ENCODE measurements at places on chromosomes 2 and 18.
A peak's percentile ranks its signal among the peaks of the same experiment; 100 is the strongest.

GRCh38 chr2:180322781-180323180 is 315.7 kb upstream of the CWC22 start:
- no peak for DNase-seq

GRCh38 chr2:159409116-159409800 is 122.8 kb upstream of the WDSUB1 start:
- DNase-seq, result no peak

DNA sequence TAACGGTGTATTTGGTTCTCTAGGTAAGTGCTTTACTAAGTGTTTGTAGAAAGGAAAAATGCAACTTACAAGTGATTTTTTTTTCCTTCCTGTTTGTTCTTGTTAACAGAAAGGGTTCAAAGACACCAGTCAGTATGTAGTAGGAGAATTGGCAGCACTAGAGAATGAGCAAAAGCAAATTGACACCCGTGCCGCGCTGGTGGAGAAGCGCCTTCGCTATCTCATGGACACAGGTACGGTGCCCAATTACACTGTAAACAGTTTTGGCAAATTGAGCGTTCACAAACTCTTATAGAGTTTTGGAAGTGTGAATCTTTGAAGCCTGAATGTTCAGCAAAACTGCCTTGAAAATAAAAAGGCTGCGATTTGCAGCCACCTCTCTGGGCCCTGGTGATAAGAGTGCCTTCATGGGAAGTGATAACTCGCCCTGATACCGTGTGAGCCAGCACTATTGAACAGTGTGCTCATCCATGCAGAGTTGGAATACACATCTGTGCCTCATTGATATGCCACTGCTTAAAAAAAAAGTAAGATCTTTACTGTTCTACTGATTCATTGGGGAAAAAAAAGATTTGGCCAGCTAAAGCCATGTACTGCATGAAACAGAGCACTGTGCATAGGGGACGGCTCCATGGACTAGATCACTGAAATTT is 54.0 kb upstream of the OTX1 start:
- DNase-seq, result no peak

DNA sequence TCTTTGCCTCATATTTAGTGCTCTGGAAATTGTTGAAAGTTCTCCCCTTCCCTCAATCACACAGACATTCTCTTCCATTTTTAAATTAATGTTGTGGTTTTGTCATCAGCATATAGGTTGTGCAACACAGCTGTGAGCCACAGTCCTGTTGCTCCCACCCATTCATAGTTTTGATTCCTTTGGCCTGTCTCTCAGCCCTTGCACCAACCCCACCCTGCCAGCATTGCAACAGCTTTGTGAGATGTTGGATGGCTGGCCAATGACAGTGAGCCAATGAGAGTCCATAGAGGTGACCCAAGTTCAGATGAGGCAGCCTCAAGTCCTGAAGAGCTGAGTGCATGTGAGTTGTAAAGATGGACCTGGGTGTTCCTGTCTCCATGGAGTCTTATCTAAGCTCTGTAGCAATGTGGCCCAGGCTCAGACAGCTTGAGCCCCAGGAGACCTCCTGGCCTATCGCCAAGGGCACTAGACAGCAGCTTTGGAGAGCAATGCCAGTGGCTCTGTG is 775.5 kb downstream of the RNF144A start:
- peak; percentile 4 for DNase-seq

- no peak for DNase-seq
Measured at GRCh38 chr2:32836933-32837332, 109.8 kb upstream of the LTBP1 start.

GRCh38 chr2:96679848-96680247 is 37.3 kb downstream of the FER1L5 start:
- DNase-seq, result no peak

DNA sequence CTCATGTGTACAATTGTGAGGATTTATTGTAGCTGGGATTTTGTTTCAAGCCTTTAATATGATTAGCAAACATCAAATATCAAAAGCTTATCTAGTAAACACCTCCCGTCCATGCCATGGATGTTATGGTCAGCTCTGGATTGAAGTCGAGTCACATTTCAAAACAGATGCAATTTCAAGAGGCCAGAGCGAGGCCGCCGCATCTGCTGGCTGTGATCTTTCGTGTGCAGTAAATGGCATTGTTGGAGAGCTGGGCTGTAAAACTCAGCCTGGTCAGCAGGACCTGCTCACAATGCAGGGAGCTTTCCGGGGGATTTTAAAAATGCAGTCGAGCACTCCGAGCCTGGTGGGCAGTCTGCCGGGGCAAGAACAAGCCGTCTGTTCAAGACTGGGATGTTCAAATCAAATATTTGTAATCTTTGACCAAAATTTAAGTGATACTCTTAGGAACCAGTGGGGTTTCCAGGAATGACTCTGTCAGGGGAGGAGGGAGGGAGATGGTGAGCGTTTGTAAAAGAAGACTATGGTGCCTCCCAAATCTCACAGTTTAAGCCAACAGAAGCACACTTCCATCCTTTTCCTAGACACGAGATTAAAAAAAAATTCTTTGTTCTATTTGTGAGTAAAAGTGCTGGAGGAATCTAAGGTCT is 97.6 kb downstream of the MYCN start:
- no peak for DNase-seq

DNA sequence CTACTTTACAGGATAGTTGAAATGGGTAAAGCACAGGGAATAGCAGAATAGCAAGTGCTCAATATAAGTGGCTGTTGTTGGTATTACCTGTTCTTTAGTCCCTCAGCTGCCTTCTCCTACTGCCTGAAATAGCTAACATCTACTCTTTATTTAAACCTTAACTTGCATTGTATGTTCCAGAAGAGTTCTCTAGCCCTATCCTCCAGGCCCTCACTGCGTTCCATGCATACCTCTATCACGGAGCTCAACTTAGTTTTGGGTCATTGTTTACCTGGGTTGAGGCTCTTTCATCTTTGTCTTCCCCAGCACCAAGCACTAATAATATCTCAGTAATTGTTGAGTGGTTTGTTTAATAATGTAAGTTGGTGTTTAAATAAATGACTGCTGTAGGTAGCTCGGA is 242.2 kb upstream of the FANCL start:
- DNase-seq, result no peak

GRCh38 chr2:64565949-64566710 is 42.0 kb downstream of the AFTPH start:
- DNase-seq, result no peak

DNA sequence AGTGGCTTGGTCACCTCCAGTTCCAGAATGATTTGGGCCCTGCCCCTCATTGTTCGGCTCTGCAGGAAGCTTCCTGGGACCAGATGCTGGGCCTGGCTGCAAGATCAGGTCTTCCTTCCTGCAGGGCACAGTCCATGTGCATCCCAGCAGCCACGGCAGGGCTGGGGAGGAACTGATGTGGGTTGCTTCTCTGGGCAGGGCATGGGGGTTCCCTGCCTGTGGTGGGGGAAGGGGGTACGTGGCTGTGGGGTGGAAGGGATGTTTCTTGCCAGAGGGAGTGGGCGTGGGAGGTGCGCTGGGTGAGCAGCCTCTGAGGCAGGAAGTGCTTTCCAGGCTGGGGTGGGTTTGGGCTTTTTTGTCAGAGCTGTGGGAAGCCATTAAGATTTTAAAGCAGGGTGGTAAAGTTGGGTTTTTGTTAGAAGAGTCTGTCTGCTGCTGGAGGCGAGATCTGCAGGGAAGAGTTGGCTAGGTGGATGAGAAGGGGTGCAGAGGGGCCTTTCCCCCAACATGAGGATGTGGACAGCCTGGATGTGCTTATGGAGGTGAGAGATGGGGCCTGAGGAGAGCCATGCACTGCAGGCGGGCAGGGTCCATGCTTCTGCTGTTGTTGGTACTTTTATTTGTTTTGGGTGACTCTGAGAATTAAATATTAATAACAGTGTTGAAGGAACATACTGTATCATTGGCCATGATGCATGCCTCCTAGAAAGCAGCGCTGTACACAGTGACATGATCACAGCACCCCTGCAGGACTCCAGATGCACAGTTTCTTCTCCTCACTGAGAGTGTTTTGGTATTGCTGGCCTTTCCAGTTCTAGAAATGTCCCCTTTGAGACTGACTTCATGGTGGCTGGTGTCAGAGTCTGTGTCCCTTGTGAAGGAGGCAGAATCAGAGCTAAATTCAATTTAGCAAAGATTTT is 45.3 kb downstream of the DGKD start:
- no peak for DNase-seq

DNA sequence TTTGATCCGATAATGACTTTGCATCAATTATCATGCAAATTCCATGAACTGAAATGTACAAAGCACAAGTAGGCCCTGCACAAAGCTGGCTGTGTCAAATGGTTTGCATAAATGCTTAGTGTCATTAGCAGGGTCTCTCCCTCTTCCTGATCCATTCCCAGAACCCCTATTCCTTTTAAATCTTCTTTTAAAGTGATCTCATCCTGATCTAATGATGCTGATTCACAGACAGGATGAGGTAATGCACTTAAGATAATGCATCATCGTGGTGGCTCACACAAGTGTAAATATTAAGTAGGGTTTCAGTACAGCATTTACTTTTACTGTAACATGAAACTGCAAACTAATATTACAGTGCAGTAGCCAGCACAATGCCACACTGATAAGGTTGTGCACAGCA is 304.8 kb upstream of the SOX11 start:
- no peak for DNase-seq

DNA sequence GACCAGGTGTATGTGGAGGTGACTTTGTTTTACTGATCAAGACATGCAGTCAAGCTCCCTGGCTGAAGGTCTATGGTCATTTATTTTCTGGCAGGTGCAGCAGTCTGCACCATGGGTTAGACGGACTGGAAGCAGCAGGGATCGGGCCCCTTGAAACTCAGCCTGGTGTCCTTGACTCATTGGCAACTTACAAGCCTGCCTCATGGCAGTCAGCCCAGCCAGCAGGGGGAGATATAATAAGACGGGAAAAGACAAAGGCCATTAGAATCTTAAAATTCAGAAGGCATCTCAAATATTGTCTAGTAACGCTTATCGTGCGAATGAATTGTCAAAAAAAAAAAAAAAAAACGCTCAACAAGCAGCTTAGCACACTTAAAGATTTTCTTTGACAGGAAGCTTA is 308.2 kb downstream of the EN1 start:
- no peak for DNase-seq

GRCh38 chr2:51535763-51536162 is 503.8 kb upstream of the NRXN1 start:
- no peak for DNase-seq

DNA sequence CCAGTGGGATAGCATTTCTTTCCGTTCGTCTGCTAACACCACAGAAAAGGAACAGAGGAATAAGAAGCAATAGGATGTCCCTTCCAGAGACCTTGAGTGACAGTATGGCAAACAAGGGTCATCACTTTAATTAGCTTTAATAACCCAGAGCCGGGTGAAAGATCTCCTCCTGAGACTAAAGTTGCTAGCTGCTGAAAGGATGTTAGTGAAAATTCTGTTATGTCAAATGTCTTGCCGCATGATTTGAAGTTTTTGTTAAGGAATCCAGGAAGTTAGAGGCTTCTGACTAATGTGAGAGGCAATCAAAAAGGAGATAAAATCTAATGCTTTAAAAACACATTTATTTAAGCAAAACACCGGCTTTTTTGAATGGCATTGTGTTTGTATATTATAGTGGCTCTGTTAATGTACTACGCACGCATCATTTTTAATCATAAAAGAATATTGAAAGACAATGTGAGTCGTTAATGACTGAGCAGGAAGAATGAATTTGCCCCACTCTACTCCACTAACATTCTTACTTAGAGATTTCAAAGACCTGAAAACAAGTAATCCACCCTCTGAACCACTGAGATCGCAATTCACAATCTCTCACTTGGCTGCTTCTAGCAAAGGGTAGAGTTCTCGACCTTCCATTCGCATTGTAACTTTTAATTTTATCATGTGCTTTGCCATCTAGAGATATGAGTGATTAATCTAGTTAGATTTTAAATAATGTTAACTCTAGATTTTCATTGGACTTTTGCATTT is 536.6 kb downstream of the LRRTM4 start:
- no peak for DNase-seq

GRCh38 chr2:223841436-223842190 is 4.2 kb upstream of the AP1S3 start:
- no peak for DNase-seq

DNA sequence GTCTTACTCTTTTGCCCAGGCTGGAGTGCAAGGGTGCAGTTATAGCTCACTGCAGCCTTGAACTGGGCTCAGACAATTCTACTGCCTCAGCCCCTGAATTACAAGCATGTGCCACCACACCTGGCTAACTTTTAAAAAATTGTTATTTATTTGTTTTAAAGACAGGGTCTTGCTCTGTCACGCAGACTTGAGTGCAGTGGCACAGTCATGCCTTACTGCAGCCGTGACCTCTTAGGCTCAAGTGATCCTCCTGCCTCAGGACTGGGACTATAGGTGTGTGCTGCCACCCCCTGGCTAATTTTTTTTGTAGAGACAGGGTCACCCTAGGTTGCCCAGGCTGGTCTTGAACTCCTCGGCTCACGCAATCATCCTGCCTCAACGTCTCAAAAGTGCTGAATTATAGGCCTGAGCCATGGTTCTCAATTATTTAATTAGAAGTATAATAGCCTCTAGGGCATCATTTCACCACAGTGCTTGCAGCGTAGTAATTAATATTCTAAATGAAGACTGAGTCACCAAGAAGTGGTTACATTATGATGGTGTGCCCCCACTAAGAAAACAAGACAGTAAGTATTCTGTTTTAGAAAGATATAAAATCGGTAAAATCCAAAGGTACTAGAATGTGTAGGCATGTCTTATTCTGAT is 69.6 kb downstream of the EML4 start:
- peak; percentile 57 for DNase-seq

DNA sequence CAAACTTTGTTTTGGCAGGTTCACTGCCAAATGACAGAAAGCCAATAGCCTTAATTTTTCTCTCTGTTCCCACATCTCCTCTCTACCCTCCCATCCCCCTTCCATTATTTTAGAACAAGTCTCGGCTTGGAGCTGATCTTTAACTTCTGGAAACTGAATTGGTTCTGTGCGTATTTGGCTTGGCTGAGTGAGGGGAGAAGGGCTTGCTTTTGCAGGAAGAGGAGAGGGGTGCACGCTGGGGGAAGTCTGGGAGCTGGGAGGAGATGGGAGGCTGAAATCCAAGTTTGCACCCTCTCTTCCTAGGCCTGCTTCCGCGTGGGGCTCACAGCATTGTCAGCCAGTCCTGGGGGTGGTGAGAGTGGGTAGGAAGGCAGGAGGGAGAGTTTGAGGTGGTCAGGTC is 176.1 kb upstream of the SPRED2 start:
- DNase-seq, result no peak

DNA sequence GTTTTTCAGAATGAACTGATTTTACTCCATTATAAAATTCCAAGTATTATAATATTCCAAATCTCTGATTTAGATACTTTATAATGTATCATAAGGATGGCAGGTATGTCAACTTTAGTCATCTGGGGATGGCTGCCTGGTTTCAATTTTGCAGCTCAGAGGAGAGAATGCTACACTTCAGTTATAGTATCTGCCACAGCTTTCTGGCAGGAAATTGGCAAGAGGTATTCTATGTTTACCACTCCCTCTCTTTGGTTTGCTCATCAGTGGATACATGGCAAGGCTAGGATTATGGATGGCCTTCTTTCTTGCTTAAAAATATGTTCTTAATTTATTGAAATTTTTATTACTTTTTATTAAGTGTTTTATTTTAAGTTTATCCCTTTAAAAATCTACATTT is 67.0 kb upstream of the TNFRSF11A start:
- DNase-seq, result no peak

All from CD4-positive, alpha-beta T cell treated with Interleukin-1 beta for 1 hour (primary cell).